ENCODE measurements at places on chromosomes 1 and 21. TPM values are rescaled to one million over a fixed set of nuclear protein-coding genes. Genes with fewer than 3 reads are reported as not detected.
A peak's percentile ranks its signal among the peaks of the same experiment; 100 is the strongest.

DNA sequence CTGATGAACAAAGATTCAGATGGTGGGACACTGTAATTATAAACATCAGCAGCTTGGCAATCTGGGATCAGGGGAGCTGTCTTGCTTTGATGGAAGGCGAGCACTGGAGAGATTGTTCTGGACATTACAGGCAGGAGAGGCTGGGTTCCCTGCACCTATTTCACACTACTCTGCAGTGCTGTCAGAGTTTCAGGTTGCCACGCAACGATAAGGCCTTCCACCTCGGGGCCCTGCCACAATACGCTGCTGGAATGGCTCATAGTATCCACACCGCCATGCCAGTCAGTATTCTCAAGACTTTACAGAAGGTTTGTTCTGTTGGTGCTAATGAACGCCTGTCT, 96.8 kb downstream of the GLIS1 start:
- H3K27ac ChIP-seq: no peak overlapping the region
- no peak for DNase-seq
- no peaks in the 10 kb centered on the region for H3K36me3 ChIP-seq
- H3K27me3 ChIP-seq: no peaks in the 10 kb centered on the region
- H3K4me3 ChIP-seq: no peak overlapping the region
- no peaks in the 10 kb centered on the region for H3K4me1 ChIP-seq

DNA sequence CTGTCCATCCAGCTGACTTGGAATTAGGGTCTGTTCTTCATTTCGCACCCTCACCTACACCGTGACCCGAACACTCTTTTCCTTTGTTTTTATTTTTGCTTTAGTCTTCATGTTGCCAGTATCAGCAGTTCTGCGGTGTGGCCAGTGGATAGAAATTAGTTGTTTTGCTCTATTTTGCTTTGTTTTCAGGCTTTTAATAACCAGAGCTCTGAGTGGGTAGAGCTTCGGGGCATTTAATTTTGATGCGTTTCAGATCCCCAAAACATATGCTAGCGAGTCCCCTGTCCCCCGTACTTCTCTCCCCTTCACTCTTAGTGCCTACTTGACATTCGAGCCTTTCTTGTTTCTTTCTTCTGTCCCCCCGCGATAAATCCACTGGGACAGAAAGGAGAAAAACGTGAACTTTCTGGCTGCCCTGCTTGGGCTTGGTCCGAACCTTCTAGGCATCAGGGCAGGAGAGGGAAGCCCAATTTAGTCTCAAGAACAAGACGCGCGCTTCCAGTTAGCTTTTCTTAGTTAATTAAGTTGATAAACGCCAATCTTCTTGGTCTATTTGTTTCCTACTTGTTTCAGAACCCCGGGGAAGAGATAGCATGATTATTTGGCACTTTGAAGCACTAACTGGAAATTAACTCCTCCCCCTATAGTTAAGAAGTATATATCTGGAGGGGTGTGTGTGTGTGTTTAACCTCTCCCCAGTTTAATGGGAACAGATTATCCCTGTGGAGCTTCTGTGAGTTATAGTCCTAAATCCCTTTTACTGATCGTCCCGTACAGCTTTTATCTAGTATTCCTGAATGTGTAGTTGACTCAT, 839 bp downstream of the SWT1 start:
- no peak for DNase-seq
- peak overlapping the region; percentile 83 for H3K4me3 ChIP-seq
- no peaks in the 10 kb centered on the region for H3K27me3 ChIP-seq
- peaks cover 13% of the 10 kb centered on the region for H3K4me1 ChIP-seq
- H3K27ac ChIP-seq: peak overlapping the region; percentile 99

DNA sequence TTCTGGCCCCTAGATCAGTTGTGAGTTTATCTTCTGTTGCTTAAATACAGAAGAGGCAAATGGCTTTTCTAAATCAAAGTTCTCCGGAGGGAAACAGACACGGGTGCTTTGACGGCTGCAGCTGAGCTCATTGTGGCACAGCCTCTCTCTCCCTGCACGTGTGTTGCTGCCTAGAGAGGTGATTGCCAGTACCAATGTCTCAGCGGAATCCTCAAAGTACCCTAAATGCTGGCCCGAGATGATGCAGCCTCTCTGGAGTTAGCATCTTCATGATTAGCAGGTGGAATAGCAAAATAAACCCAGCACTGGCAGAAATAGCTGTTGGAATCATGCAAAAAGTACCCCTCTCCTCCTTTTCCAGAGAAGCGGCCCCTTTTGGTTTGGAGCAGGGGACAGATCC, 192.2 kb downstream of the PRDM2 start:
- DNase-seq: no peak
- peak overlapping the region; percentile 30 for H3K4me3 ChIP-seq
- no peaks in the 10 kb centered on the region for H3K27me3 ChIP-seq
- no peaks in the 10 kb centered on the region for H3K4me1 ChIP-seq
- H3K36me3 ChIP-seq: no peaks in the 10 kb centered on the region

GRCh38 chr1:27522432-27523336, 32.7 kb upstream of the WASF2 start:
- peaks cover 100% of the 10 kb centered on the region for H3K4me1 ChIP-seq
- H3K36me3 ChIP-seq: no peaks in the 10 kb centered on the region

Gene OR2L8
- total RNA-seq: not detected

DNA sequence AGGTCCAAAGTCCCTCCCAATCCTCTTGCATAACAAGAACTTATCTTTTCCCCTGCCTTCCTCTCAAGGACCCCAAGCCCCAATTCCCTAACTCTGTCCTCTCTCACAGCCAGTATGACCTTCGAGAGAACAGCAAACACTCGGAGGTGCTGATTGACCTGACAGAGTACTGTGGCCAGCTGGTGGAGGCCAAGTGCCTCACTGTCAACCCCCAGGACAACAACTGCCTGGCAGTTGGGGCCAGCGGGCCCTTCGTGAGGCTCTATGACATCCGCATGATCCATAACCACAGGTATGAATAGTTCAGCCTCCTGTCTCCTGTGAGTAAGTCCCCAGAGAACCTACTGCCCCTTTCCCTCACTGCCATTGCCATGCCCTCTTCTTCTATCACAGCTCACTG, 29.9 kb upstream of the TMEM222 start:
- no peaks in the 10 kb centered on the region for H3K4me1 ChIP-seq
- no peak for DNase-seq

Gene TMPRSS2
- 50.5 TPM for total RNA-seq

- H3K4me3 ChIP-seq: no peak overlapping the region
- H3K27ac ChIP-seq: no peak overlapping the region
- DNase-seq: no peak
- H3K27me3 ChIP-seq: no peaks in the 10 kb centered on the region
- no peaks in the 10 kb centered on the region for H3K36me3 ChIP-seq
Observed at GRCh38 chr21:44742418-44743153, 31.2 kb upstream of the TSPEAR start.

DNA sequence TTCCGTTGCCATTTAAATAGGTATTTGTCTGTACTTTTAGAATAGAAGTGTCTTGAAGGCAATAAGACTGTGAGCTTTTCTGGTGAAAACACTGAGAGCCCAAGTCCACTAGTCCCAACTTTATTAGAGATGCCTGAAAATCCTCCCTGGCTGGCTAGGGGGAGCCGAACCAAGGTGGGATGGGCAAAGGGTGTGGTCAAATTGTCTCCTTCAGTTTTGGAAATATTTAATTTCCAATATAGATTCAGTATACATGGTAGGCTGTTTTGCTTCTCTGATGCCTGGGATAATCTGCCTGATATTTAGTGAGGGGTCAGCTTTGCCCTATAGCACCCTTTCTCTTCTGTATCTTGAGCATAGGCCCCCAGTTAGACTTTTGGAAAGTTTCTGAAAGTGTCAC, 3.5 kb downstream of the ROR1 start:
- peaks cover 65% of the 10 kb centered on the region for H3K4me1 ChIP-seq
- DNase-seq: no peak
- H3K27me3 ChIP-seq: peaks cover 49% of the 10 kb centered on the region
- H3K4me3 ChIP-seq: no peak overlapping the region
- no peaks in the 10 kb centered on the region for H3K36me3 ChIP-seq

Gene DNAH14
- 6.9 TPM for total RNA-seq

Gene VSIG8
- 2.1 TPM for total RNA-seq

DNA sequence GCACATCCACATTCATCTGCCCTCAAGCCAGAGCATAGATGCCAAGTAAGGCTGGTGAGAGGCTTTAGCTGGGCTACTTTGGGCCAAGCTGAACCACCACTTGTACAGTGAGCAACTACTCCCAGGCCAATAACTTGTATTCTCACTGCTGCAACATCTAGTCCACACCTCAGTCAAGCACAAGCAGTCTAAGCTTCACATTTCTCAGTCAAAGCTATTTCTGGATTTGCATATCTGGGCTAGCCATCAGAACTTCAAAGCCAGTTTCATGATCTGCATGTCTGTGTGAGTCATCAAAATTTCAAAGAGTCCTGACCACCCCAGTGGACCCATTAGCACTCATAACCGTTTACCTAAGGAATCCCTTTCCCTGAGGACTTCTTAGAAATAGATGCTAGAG, 77.7 kb upstream of the DIRAS3 start:
- no peaks in the 10 kb centered on the region for H3K27me3 ChIP-seq
- peaks cover 99% of the 10 kb centered on the region for H3K36me3 ChIP-seq
- H3K4me3 ChIP-seq: no peak overlapping the region
- H3K4me1 ChIP-seq: no peaks in the 10 kb centered on the region
- no peak for DNase-seq
- H3K27ac ChIP-seq: no peak overlapping the region

- peak overlapping the region; percentile 70 for H3K27ac ChIP-seq
- H3K4me1 ChIP-seq: peaks cover 31% of the 10 kb centered on the region
- H3K27me3 ChIP-seq: no peaks in the 10 kb centered on the region
- H3K36me3 ChIP-seq: no peaks in the 10 kb centered on the region
- no peak overlapping the region for H3K4me3 ChIP-seq
Observed at GRCh38 chr1:247360116-247360898, 28.6 kb upstream of the ZNF496 start.

- peak within 1 kb of the TSS; percentile 98 for H3K27ac ChIP-seq
- peaks cover 90% of the 10 kb centered on the region for H3K4me1 ChIP-seq
- H3K36me3 ChIP-seq: no peaks in the 10 kb centered on the region
- peak within 1 kb of the TSS; percentile 88 for H3K4me3 ChIP-seq
- H3K27me3 ChIP-seq: no peaks in the 10 kb centered on the region
Observed at GRCh38 chr1:112395821-112396652, at the start of gene CTTNBP2NL. TSS of gene CTTNBP2NL (plus strand) at chr1:112396214. CDS start at chr1:112416166, 19,952 bp downstream.

- H3K27ac ChIP-seq: no peak overlapping the region
- no peaks in the 10 kb centered on the region for H3K4me1 ChIP-seq
- no peaks in the 10 kb centered on the region for H3K27me3 ChIP-seq
Observed at GRCh38 chr1:45282351-45282750, 44.3 kb upstream of the HPDL start.

Gene LRRC39
- not detected for total RNA-seq

DNA sequence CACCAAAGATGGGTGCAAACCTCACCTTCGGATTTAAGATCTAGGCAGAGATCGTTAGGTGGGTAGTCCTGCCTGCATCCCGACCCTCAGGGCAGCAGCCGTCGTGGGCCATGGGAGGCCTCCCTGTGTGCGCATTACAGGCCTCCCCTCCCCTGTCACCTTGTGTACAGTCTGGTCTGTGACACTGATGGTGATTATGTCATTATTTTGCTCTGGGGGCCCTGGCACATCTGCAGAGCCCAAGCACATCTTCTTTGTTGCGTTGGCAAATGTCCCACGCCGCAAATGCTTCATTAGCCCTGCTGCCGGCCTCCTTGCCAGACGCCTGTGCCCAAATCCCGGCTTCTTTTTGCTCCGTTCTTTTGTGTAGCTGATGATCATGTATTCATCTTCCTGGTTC, 31.7 kb downstream of the PROX1 start:
- DNase-seq: no peak
- no peaks in the 10 kb centered on the region for H3K27me3 ChIP-seq
- H3K27ac ChIP-seq: no peak overlapping the region
- H3K4me1 ChIP-seq: no peaks in the 10 kb centered on the region
- H3K4me3 ChIP-seq: no peak overlapping the region

DNA sequence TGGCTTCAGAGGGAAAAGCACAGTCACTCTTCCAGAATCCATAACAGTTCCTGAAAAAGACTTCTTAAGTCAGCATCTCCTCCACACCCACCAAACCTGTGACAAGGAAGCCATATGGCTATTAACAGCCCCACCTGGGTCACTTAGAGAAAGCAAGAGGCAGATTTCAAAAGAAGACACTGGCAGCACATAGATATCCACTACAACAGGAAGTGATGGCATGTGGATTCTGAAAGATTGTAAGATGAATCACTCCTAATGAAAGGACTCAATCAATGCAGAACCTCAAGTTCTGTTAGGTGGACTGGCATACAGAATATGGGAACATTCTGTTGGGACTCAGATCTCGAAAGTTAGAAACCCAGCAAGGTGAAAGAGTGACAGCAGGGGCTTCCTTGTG, 365.9 kb downstream of the TGFB2 start:
- H3K4me1 ChIP-seq: no peaks in the 10 kb centered on the region
- DNase-seq: no peak
- no peak overlapping the region for H3K27ac ChIP-seq
- H3K4me3 ChIP-seq: no peak overlapping the region

DNA sequence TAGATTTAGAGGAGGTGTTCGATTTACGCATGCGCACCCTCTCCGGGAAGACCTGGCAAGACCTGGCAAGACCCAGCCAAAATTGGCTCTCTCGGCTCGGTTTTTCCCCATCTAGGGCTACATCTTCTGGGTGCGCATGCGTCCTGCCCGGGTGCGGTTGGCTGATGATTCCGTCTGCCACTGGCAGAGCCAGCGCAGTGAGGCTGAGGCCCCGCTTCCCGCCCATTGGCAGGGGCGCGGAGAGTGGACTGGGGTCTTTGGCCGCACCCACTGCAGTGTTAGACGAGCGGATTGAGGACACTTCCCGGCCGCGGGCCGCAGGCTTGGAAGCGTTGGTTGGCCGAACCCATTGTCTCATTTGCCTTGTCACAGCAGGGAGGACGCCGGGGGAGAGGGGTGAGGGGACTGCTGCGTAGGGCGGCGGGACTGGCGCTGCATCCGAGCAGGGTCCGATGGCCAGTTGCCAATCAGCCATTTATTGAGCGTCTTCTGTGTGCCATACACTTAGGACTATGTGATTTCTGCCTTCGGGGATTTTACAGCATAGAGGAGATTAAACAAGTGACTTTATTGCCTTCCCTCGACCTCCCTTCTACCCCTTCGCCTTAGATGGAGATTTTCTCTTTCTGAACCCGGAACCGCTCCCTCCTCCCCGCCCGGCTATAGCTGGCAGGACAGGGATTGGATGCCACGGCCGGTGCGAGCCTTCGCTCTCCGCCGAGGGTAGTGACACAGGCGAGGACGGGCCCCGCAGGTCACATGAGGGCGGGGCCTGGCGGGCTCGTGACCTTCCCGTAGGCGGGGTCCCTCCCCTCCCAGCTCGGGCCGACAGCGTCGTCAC, 43.7 kb downstream of the MEF2D start:
- H3K4me3 ChIP-seq: peak overlapping the region; percentile 68
- peak; percentile 80 for DNase-seq
- peak overlapping the region; percentile 100 for H3K27ac ChIP-seq
- no peaks in the 10 kb centered on the region for H3K27me3 ChIP-seq
- H3K36me3 ChIP-seq: no peaks in the 10 kb centered on the region
- peaks cover 10% of the 10 kb centered on the region for H3K4me1 ChIP-seq

Gene NPHS2
- total RNA-seq: not detected

Gene MYCL
- total RNA-seq: 15.4 TPM

Gene CAP1
- total RNA-seq: 157 TPM

Data from esophagus squamous epithelium (tissue), 5 donors.